ENCODE measurements at places on chromosomes 13 and 19. TPM values are rescaled to one million over a fixed set of nuclear protein-coding genes. Genes with fewer than 3 reads are reported as not detected.

The SLC35E1 gene
- total RNA-seq: 14.8 TPM

The GAPDHS gene
- not detected for total RNA-seq

The CEACAM7 gene
- total RNA-seq: not detected

The C13orf42 gene
- not detected for total RNA-seq

The NLRP4 gene
- not detected for total RNA-seq

The UTP14C gene
- 14.0 TPM for total RNA-seq

The SNRPD2 gene
- 865 TPM for total RNA-seq

The HIPK4 gene
- total RNA-seq: under 0.01 TPM

The TIMM44 gene
- total RNA-seq: 58.5 TPM

The MCEMP1 gene
- total RNA-seq: not detected

The SLITRK1 gene
- not detected for total RNA-seq

The CGB3 gene
- not detected for total RNA-seq

The CABP5 gene
- total RNA-seq: not detected

The KLK15 gene
- 0.09 TPM for total RNA-seq

The LHB gene
- total RNA-seq: 0.19 TPM

The SIGLEC11 gene
- total RNA-seq: 0.09 TPM

The FUT2 gene
- total RNA-seq: not detected

The SLITRK5 gene
- not detected for total RNA-seq

The GEMIN7 gene
- total RNA-seq: 17.8 TPM

The GRK1 gene
- total RNA-seq: not detected

The SLC46A3 gene
- 15.4 TPM for total RNA-seq

The NLRP5 gene
- total RNA-seq: not detected

The OXGR1 gene
- not detected for total RNA-seq

The PSG3 gene
- total RNA-seq: not detected

The KLK1 gene
- total RNA-seq: not detected

The TMEM145 gene
- 0.19 TPM for total RNA-seq

The DPF1 gene
- 1.3 TPM for total RNA-seq

The RUVBL2 gene
- total RNA-seq: 261 TPM

The LGALS14 gene
- not detected for total RNA-seq

The SPRED3 gene
- 5.3 TPM for total RNA-seq

The LDLR gene
- 58.1 TPM for total RNA-seq

The TSEN34 gene
- 38.1 TPM for total RNA-seq

The FGF9 gene
- total RNA-seq: not detected

The PSG1 gene
- total RNA-seq: not detected

The DHDH gene
- total RNA-seq: 0.18 TPM

The IGFL3 gene
- not detected for total RNA-seq

The YJEFN3 gene
- total RNA-seq: 0.18 TPM

The ZIC2 gene
- not detected for total RNA-seq

The OR4F17 gene
- total RNA-seq: not detected

The ZNF227 gene
- 16.1 TPM for total RNA-seq

The SLC15A1 gene
- total RNA-seq: under 0.01 TPM

The SLC5A5 gene
- not detected for total RNA-seq

The LRRC63 gene
- total RNA-seq: under 0.01 TPM

The AMER2 gene
- not detected for total RNA-seq

The CLASRP gene
- 9.8 TPM for total RNA-seq

The PLA2G4C gene
- total RNA-seq: 40.9 TPM

The GRIN2D gene
- total RNA-seq: 0.66 TPM

The GJB6 gene
- not detected for total RNA-seq

The MYO16 gene
- under 0.01 TPM for total RNA-seq

The SLC6A16 gene
- total RNA-seq: 0.09 TPM

The ZNF99 gene
- total RNA-seq: not detected
